ENCODE measurements at places on chromosomes 4 and X. TPM values are rescaled to one million over a fixed set of nuclear protein-coding genes. Genes with fewer than 3 reads are reported as not detected.

Gene TLR2
- total RNA-seq = 6.7 TPM

Gene DGAT2L6
- total RNA-seq = not detected

GRCh38 chr4:160450876-160451275 lies 1348.0 kb downstream of the RAPGEF2 start:
- DNase-seq = no peak

- no peak for DNase-seq
Measured at GRCh38 chr4:183397741-183398297, 46.6 kb upstream of the CDKN2AIP start.

DNA sequence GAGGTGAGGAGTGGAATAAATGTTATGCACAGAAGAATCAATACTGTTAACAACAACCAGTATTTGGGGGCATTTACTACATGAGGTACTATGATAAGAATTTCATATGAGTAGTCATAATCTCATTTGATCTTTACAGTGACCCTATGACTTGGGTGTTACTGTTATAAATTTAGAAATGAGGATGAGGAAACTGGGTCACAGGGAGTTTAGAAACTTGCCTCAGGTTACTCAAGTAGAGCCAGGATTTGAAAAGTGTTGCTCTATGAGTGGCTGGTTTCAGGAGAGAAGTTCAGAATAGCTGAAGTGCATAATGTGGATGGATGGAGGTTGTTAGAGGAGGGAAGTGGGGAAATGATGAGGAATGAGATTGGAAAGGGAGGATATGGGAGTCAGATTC lies 16.6 kb upstream of the DDIT4L start:
- DNase-seq = no peak

DNA sequence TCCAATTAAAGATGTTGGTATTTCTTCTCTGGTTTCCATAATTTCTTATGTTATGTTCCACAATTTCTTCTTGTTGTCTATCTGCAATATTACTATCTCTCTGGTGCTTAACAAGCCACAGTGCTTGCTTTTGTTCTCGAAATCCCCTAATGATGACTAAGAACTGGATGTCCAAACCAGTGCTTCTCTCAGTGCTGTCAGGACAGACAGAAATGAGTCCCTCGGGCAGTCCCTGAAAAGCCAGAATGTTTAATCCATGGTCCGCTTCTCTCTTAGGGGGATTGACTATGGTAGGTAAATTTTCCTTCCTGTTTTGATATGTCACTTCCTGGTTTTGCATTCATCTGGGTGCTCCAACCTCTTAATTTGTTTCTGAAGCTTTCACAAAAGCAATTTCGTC lies 321.6 kb upstream of the PCDH10 start:
- DNase-seq = no peak

GRCh38 chr4:83109480-83110222 lies 4.9 kb downstream of the PLAC8 start:
- DNase-seq = no peak

DNA sequence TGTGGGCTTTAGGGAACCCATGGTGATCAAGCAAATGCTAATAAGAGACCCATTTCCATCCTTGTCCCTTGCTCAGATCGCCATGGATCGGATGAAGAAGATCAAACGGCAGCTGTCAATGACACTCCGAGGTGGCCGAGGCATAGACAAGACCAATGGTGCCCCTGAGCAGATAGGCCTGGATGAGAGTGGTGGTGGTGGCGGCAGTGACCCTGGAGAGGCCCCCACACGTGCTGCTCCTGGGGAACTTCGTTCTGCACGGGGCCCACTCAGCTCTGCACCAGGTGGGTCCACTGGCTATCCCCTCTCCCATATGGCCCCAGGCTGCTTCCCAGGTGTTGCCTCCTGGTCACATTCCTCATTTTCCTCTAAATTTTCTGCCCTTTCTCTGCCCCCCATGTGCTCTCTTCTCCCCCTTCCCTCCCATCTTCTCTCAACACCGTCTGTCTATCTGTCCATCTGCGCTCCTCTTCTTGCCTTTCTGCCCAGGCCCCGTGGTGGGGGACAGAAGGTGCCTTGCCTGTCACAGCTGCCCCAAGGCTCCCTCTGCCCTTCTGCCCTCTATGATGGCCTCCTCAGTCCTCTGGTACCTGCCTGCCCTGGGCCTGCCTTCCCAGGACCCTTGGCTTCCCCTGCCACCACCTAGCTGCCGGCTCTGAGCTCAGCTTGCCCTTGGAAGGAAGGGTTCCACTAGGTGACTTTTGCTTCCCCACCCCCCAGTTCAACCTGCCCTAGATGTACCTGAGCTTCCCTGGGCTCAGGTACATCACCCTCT lies 5.2 kb downstream of the CDK16 start:
- no peak for DNase-seq

DNA sequence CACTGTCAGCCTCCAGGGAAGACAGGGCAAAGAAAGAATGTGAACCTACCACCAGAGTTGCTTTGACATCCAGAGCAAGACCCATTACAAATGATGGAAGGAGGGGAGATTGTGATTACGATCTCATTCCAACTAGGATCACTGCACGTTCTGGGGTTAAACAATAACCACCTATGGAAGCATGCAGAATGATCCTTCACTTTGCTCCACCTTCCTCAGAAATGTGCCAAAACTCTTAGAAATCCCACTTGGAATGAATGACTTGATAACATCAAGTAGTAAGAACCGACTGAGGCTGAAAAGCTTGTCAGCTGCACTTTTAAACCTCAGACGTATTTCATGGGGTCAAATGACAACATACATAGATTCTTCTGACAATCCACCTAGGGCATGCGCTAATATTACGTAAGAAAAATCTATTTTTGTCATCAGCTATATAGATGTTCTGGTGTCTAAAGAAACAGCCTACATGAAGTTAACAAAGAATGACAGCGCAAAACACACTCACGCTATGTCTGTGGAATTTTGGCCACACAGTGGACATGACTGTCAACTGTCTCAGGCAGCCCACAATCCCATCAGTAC lies 3.5 kb upstream of the STS start:
- no peak for DNase-seq
